CD4-positive, alpha-beta T cell (primary cell): ENCODE measurements at places on chromosomes 11 and 22.

DNA sequence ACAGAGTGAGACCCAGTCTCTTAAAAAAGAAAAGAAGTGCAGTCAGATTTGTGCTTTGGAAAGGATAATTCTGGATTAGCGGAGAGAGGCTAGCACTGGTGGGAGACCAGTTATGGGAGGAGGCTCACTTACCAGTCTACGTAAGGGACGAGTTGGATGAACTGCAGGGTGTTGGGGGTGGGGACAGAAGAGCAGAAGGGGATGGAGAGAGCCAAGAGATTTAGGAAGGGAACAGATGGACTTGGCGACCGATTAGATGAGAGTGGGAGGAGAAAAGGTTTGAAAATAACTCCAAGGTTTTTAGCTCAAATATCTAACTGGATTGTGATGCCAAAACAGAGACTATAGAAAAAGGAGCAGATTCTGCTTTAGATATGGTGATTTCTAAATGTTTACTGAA is 81.4 kb downstream of the SFI1 start:
- no peak for DNase-seq

DNA sequence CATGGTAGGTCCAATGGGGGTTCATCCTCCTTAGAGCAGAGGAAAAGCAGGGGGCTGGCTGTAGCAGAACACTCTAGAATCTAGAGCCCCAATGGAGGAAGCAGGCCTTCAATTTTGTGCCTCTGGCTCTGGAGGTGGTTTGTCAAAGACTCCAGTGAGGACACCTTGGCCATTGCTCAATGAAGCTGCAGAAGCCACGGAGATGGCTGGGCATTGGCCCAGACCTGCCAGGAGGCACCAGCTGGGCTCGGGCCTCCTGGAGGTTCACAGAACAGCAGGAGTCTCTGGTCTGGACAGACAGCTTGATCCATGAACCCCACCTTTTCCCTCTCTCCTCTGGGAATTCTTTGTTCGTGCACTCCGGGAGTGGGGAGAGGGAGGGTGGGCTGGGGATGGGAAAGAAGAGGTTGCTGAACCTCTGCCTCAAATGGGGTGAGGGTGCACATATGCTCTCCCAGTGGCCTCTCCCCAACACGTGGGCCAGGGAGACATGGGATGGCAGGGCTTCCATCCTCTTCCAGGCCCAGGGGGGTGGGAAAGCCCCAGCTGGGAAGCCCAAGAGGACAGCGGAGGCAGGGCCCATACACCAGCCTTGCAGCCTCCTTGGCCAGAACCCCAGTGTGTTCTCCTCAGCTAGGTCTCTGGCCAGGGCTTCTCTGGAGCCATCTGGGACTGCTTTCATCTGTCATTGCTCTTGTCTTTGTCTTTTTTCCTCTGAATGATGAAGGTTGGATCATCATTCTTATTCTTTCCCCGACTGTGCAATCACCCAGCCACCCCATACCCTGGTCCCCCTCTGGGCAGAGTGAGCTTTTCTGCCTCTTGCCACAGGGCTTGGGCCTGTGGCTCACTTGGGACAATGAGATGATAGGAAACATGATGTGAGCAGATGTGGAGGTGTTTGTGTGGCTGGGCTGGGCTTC is 1019.4 kb downstream of the BRD1 start:
- no peak for DNase-seq

- DNase-seq: no peak
Measured at GRCh38 chr11:117931971-117932370, 2.8 kb upstream of the TMPRSS13 start.

DNA sequence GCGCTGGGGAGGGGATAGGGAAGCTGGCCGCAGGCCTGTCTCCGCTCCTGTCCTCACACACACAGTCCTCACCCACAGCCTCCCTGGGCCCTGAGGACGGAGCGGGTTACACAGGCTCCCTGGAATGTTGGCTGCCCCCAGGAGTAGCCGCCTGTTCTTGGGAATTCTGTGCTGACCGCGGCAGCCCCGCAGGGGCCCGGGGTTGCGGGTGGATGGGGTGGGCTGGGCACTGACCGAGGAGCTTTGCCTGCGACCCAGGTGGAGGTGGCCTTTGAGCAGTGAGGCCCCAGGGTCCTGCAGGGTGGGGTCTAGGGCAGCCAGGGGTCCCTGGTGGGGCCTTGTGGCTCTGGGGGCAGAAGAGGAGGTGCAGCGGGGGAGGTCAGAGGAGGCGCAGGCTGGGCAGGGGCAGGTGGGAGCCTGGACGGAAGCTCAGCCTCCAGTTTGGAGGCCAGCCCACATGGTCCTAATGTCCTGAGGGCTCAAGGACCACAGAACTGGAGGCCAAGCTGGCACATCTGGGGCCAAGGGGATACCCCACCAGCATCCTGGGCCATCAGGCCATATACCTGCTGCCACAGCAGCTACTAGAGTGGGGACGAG is 6.6 kb upstream of the MRGPRG start:
- DNase-seq: no peak

- DNase-seq: no peak
Measured at GRCh38 chr11:34915136-34916014, 804 bp downstream of the APIP start.

DNA sequence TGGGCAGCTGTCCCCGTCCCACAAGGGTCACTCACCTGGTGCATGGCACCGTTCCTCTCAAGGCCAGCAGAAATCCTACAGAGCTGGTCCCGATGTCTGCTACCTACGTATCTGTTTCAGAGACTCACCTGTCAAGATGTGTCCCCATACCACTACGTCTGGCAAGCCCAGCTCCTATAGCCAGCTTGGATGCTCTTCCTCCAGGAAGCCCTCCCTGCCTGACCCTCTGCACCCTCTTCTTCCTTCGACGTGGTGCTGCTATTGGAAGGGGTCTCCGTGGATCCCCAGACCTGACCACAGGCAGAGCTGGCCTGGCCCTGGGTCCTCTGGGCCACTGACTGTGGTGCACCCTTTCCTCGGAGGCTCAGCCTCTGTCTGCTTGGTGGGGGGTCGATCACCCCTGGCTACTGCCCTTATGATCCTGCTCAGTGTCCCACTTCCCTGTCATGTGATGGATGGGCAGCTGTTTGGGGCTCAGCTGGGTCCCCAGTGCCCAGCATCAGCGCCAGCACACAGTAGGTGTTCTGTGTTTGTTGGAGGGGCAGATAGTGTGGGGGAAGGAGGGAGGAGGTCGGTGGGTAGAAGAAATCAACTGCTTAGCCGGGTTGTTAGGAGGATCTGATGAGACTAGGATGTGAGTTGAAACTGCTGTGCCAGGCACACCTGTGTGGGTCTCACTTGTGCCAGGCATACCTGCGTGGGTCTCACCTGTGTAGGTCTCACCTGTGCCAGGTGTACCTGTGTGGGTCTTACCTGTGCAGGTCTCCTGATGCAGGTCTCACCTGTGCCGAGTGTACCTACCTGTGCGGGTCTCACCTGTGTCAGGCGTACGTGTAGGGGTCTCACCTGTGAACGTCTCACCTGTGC is 21.7 kb upstream of the ARHGAP8 start:
- no peak for DNase-seq

DNA sequence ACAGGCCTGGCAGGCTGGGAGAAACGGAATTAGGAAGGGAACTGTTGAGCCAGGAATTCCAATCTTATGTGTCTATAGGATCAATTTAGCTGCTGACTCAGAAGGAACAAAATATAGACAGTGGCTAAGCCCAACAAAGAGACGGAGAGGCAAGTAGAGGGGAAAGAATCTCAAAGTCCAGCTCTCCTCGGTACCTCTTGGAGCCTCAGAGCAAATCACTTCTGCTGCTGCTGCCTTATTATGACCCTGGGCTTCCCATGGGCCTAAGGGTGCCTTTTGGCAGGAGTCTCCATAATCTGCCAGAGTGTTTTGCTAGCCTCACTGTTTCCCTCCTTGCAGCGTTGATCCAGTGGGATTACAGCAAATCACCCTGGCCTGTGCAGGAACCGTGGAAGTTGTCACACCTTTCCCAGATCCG is 31.7 kb downstream of the PAX6 start:
- DNase-seq: no peak

GRCh38 chr11:17979770-17980371 is 33.0 kb downstream of the SERGEF start:
- peak; percentile 10 for DNase-seq

DNA sequence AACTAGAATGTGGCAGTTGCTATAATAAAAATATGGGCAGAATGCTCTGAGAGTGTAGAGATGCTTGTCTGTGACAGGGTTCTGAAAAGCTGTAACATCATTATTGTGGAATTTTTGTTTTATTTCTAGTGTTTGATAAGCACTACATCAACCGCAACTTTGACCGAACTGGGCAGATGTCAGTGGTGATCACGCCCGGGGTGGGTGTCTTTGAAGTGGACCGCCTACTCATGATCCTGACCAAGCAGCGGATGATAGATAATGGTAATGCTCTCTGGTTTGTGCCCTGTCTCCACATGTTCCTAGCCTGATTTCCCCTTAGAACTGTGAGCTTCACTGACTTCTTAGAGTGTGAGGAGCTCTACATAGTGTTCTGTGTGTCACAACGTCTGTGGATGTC is 48.8 kb downstream of the DEPDC5 start:
- DNase-seq: no peak

GRCh38 chr11:83002522-83002921 is 69.2 kb downstream of the RAB30 start:
- DNase-seq: no peak

GRCh38 chr22:33188326-33188725 is 130.1 kb upstream of the SYN3 start:
- DNase-seq: no peak

DNA sequence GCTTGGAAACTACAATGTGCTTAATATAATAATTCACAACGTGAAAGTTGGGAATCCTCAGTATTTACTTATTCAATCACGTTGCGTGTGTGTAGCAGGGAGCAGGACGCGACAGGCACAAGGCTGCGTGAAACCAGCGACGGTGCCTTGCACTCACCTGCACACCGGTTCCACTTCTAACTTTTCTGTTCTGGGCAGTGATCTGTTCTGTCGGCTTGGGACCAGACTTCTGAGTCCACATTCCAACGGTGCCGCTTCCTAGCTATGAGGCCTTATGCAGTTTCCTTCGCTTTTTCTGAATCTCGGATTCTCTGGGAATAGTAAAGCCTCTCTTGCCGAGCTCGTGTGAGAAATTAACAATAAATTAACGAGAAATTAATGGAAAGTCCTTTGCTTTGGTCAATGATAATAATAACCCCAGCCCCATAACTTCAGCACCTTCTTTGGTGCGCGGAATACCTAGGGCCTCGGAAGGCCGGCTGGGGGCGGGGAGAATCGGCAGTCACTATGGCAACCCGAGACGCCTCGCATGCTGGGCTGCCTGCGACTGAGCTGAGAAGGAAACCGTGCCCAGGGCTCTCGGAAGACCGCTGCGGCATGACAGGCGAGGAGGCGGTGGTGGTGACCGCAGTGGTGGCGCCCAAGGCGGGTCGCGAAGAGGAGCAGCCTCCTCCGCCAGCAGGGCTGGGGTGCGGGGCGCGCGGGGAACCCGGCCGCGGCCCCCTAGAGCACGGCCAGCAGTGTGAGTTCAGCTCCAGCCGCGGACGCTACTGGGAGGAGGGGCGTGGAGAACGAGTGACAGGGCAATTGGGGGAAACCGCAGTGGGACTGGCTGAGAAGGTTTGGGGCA is at the start of gene C11orf97:
Gene C11orf97, plus strand, starts transcription at position 530 of the 850 bp plus-strand sequence. Its CDS starts 68 bp downstream, at position 598.
- peak; percentile 27 for DNase-seq

- no peak for DNase-seq
Measured at GRCh38 chr11:60502221-60502775, 9.7 kb downstream of the MS4A12 start.

DNA sequence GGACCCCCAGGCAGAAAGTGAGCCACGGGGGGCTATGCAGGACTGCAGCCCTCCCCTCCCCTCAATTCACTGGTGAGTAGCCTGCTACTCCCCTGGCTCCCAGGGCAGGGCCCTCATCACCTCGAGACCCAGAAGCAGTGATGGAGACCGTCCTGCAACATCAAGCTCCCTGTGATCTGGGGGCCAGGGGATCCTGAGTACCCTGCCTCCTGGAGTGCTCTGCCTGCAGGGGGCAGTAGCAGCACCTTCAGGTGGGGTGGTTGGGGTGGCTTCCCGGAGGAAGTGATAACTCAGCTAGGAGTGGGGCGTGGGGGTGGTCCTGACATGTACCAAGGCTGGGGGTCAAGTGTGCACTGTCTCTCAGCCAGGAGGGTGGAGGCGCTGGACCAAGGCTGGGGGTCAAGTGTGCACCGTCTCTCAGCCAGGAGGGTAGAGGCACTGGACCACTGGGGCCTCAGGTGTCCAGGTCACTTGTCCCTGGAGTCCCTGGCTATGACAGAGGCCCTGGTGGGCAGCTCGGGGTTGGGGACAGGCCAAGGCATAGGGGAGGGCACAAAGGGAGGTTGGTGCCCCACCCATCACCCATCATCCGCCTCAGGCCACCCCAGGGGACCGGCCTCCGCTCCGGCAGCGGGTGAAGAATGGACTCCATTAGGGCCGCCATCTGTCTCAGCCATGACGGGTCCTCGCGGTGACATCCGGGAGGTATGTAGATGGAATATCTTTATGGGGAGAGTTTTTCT is 9.4 kb downstream of the RTN4R start:
- no peak for DNase-seq

- no peak for DNase-seq
Measured at GRCh38 chr11:4830346-4830745, 9.2 kb downstream of the OR51F2 start.

GRCh38 chr22:17924735-17925364 is 99.5 kb downstream of the MICAL3 start:
- DNase-seq: no peak

GRCh38 chr11:19253153-19253745 is 12.5 kb upstream of the E2F8 start:
- DNase-seq: no peak

GRCh38 chr11:66543263-66544107 is 2.4 kb downstream of the ZDHHC24 start:
- peak; percentile 55 for DNase-seq

GRCh38 chr11:94325681-94326080 is 21.3 kb downstream of the IZUMO1R start:
- peak; percentile 46 for DNase-seq

- DNase-seq: no peak
Measured at GRCh38 chr11:94747601-94748041, 20.5 kb upstream of the AMOTL1 start.
